Activated CD4-positive, alpha-beta T cell treated with anti-CD3 and anti-CD28 coated beads, Interleukin-2, amount 50 U/mL, for 1 hour (primary cell): ENCODE measurements at places on chromosomes 7 and 10.

GRCh38 chr10:69101451-69102095 lies 13.7 kb downstream of the SRGN start:
- no peak for DNase-seq

DNA sequence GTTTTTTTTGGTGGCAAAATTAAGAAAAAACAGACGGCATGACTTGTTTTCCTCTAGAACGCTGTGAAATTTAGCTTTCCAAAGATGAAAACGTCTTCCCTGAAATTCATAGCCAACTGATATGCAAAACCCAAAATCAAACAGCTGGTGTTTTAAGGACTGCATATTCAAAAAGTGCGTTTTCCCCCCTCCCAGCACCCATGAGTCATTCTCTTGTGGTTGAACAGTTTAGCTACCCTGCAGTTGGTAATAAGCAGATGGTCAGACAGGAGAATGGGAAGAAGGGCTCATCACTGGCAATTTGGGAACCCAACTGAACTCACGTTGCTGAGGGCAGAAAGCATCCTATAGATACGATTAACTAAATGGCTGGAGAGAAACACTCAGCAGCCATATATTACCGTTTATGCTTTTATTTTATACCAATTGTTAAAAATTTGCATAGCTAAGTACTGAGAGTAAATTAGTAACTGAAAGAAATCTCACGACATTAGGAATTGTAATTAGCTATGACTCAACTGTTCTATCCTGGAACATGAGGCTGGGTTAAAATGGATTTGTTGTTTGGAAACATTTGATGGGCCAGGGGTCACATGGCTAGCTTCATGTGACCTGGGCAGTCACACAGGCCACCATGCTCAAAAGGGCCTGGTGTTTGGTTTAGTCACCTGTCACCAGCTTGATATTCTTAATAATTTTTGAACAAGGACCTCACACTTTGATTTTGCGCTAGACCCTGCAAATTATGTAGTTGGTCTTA lies 343.1 kb downstream of the PHTF2 start:
- no peak for DNase-seq

DNA sequence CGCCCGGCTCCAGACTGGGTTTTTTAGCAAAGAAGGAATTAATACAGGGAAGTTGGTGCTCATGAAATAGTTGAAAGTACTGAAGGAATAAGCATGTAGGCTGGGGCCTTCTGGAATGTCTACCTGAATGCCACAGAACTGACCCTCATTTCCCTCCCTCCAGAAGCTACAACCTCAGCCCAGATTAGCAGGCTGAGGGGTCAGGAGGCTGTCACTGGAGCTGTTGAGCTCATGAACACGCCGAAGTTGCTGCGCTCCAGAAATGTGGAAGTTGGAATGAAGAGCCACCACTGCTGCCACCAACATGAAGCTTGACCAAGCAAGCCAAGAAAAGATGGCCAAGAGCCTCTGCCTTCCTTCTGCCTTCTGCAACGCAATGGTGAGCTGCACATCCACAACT lies 52.2 kb upstream of the KMT2E start:
- DNase-seq = no peak

DNA sequence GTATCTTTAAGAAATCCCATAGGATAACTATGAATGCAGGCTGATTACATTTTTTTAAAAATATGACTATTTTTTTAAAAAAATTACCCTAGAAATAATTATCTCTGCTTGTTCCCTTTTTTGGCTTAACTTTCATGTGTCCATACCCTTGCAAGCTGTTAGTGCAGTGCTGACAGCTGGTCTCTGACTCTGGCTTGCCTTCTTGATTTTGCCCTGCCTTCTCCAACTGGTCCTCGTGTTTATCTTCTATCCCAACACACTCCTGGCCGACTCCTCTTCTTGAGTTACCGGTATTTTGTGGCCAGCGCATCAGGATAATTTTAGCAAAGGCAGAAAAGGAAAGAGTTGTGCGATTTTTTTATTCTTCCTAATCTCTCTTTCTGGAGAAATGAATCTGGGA lies 111.7 kb upstream of the STARD3NL start:
- no peak for DNase-seq

GRCh38 chr10:110841767-110842267 lies 29.9 kb upstream of the PDCD4 start:
- no peak for DNase-seq

DNA sequence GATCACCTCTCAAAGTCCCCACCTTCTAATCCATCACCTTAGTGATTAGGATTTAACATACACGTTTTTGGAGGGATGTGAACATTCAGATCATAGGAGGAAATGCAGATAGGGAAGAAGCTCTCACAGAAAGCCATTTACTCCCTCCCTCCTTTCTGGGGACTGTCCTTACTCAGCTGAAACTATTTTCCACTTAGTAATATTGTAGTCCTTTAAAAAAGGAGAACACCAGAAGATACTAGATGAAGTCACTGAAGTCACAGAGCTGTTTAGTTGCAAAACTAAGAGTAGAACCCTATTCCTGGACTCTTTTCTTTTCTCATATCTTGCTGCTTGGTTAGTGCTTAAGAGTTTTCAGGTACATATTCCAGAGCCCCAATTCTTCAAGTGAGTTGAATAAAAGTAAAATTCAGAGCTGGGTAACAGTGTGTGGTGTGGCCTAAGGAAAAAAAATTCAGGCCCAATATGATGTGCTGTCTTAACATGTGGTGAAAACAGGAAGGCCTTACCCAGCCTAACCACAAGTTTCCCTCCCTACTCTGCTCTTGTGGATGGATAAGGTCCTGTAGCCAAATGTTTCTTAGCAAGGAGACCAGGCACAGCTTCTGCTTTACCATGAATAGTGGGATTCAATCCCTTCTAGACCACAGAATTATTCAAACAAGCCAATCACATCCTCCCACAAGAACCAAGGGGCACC lies 135.7 kb downstream of the INHBA start:
- DNase-seq = no peak

GRCh38 chr7:151805191-151805590 lies 71.7 kb downstream of the PRKAG2 start:
- no peak for DNase-seq

- no peak for DNase-seq
Observed at GRCh38 chr7:39428221-39428620, 138.0 kb upstream of the YAE1 start.

DNA sequence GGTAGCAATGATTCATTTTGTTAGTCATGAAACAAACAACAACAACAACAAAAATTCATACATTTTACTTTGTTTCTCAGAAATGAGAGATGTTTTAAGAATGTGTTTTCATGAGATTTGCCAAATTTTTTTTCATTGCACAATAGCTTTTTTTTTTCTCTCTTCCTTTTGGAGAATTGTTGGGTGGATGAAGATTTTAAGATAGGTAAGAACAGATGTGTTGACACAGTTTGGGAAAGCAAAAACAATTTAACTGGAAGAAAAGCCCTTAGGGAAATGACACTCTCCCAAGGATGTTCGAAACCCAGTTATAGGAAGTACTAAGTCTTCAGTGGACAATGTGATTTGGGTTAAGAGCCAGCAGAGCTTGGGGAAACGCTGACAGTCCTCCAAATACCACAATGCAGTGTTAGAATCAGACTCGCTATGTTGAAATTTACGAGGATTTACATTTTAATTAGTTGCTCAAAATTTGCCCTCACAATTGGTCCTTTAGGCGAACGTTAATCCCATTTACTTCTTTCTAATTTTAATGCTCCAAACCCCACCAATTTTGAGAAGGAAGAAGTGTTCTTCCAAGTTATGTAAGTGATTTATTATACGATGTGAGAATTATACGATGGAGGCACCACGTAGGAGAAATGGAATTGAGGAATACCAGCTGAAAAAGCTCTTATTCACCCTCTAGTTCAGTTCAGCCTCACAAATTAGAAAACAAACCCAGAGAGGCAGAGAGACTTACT lies 61.2 kb downstream of the HHEX start:
- no peak for DNase-seq

DNA sequence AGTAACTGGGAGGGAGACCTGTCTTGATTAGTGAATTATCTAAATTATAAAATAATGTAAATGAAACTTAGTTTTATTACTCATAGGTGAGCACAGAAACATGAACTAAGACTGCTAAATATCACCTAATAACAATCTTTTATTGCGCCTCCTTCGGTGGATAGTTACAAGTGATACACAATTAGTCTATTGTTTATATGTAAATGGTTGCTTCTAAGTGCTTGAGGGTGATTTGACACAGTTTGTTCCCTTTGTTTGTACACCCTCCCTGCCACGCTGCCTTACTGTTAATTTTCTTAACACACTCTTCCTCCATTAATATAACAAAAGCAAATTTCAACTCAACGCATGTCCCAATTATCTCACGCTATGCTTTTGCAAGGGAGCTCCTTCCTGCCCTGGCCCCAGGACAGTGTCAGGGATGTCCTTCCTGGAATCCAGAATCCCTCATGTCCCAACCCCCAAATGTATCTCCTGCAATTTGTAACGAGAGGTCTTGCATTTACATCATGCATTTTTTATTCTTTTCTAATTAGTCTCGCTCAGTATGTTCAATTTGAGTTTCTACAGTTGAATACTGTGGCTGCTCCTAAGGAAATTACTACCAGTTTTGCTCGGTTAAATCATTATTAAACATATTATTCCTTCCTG lies 4.2 kb downstream of the NPSR1 start:
- no peak for DNase-seq

DNA sequence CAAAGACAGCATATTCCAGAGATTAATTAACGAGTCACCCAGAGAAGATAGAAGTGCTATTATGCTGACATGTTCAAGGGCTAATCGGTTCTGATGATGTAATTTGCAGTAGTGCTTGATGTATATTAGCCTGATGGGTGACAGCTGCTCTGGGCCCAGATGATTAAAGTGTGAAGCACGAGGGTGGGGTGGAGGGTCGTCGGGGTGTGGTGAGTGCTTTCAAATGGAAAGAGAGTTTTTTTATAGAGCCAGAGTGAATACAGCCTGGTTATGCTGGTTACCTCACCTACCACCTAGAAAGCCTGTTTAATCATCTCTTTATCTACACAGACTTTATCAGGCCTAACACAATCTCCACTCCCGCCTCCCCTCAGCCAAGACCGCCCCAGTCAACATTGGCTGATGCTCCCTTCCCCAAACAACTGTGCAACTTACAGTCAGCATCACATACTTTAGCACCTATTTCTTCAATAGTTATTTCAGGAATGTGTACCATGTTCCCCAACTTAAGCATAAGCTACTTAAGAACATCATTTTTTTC lies 11.5 kb upstream of the STN1 start:
- no peak for DNase-seq

DNA sequence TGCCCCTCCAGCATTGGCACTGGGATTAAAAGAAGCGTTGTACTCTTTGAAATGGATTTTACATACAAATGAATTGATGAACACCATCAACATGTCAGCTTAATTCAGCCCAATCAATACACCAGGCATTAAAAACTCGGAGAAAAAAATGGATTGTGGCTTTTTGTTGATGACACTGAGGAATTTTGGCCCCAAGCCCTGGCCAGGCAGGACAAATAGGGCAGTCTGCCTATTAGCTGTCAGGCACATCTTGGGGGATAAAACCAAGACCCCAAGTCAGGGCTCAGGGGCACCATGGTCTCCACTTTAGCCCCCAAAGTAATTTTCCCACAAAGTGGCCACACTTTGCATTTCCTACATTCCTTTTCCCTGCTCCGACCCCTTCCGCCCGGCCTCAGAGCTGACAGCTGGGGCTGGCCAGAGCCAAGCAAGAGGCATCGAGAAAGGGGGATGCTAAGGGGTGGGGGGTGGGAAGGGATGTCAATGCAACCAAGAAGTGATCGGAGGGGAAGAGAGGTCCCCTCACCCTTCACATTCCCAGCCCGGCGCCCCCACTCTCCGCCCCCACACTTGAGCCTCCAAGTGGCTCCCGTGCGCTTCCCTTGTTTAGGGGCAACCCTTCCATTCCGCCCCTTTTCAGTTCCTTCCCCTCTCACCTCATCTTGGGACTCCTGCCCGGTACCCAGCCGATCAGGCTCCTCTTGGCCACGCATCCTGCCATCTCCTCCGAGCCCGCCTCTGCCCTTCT lies 711 bp downstream of the HIP1 start:
- no peak for DNase-seq

- no peak for DNase-seq
Observed at GRCh38 chr10:43000021-43000411, 76.9 kb upstream of the RET start.

- no peak for DNase-seq
Observed at GRCh38 chr10:98107644-98108430, 26.6 kb upstream of the R3HCC1L start.
